Kidney tubule cell (primary cell): ENCODE measurements at places on chromosomes 6 and 20.

GRCh38 chr6:40925341-40925740 lies 113.7 kb downstream of the UNC5CL start:
- no peak for DNase-seq

DNA sequence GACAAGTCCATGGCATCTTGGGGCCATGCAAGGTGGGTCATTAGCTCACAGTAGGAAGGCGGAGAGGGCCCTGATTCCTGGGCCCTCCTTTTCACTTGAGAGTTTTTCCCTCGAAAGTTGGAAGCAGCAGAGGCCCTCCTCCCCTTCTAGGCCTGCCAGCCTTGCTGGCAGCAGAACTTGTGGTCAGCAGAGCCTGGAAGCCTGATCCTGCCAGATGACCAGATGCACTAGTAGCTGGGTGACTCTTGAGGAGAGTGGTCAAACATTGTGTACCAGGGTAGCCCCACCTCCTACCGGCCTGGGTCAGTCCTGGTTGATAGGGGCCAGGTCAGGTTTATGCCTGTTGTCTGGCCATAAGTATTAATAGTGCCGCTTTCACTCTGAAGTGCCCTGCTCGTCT lies 3.8 kb upstream of the HMGA1 start:
- DNase-seq, result no peak

DNA sequence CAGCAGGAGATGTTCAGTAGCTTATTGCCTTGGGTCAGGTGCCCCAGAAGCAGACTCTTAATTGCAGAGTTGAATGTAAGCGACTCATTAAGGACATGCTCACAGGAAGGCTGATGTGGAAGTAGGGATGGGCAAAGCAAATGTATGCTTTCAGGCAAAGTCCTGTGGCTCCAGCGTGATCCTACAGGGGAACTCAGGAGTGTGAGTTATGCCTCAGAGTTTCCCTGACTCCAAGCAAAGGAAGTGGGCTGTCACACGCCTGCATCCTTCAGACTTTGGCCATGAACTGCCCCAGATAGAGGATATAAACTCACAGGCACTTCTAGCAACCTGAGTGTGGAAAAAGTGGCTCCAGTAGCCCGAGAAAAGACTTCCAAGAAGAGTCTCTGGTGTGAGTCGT lies 64.9 kb upstream of the ZNF133 start:
- DNase-seq, result no peak

- DNase-seq, result peak; percentile 11
These were observed 227.7 kb downstream of the MEI4 start for GRCh38 chr6:77880501-77880900.

GRCh38 chr6:21596145-21596948 lies 2.8 kb downstream of the SOX4 start:
- DNase-seq, result peak; percentile 86

- no peak for DNase-seq
These were observed 71.2 kb downstream of the TIAM2 start for GRCh38 chr6:155066361-155066760.

DNA sequence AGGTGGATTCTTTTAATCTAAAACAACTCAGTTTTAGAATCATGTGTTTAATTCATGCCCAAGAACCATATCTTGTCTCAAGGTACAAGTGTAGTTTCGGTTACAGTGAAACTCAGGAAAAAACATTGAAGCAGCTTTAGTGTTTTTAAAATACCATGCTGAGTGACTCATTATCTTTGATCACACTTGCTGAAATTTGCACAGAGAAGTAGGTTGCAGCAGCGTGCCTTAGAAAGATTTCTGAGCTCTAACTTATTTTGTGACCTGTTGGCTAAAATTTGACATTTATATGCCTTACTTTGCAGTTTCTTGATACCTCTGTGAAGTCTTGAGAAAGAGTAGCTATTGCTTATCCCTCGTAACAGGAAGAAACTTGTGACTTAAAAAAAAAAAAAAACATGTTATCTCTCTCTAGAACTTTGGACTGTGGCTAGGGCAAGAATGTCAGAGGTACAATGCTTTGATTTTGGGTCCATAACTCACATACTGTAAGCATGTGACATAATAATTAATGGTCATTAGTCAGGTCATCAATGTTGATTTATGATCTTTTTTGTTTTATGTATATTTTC lies 34.5 kb upstream of the FUCA2 start:
- DNase-seq, result peak; percentile 45
